ENCODE measurements at places on chromosomes 11 and 22.

GRCh38 chr22:44276706-44277356 lies 35.9 kb downstream of the SHISAL1 start:
- no peak for DNase-seq

DNA sequence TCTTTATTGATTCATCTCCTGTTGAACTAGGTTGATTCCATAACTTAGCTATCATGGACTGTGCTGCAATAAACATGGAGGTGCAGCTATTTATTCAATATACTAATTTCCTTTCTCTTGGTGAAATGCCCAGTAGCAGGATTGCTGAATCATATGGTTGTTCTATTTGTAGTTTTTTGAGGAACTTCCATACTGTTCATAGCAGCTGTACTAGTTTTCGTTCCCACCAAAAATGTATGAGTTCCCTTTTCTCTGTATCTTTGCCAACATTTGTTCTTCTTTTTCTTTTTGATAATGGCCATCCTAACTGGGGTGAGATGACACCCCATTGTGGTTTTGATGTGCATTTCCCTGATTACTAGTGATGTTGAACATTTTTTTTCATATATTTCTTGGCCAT lies 87.2 kb upstream of the NAV2 start:
- no peak for DNase-seq

- DNase-seq: peak; percentile 75
Measured at GRCh38 chr11:74739546-74740270, 8.5 kb upstream of the CHRDL2 start.

- peak; percentile 77 for DNase-seq
Measured at GRCh38 chr22:30396871-30397655, at the start of gene SEC14L2. Gene SEC14L2, plus strand, starts transcription at chr22:30397018. Its CDS starts 99 bp downstream, at chr22:30397117.

DNA sequence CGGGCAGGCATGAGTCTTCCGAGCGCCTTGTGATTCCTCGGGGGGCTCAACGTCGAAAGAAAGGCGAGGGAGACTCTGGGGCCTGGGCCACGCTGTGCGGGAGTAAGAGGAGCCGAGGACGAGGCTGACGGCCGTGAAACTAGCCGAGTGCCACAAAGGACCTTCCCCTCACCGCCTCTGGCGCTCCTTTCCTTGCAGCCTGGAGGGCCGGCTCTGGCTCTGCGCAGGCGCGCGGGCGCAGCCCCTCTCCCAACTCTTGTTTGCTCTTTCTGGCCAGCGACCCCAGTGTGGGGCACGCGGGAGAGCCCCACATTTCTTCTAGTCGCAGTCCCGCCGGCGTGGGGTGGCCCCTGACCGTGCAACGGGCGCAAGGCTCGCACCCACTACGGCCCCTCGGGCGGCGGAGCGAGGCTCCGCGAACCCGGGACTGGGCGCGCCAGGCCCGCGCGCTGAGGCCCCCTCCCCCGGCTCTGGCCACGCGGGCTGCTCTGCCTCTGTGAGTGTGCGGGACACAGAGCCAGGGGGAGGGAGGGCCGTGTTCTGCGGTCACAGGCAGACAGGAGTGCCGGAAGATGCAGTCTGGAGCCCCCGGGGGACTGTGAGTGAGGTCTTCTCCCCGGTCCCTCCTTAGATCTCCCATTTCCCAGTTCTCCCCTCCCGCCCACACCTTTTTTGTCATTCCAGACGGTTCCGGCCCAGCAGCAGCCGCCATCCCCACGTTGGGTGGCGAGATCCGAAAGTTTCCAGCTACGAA lies 1.0 kb upstream of the TOB2 start:
- DNase-seq: peak; percentile 77

DNA sequence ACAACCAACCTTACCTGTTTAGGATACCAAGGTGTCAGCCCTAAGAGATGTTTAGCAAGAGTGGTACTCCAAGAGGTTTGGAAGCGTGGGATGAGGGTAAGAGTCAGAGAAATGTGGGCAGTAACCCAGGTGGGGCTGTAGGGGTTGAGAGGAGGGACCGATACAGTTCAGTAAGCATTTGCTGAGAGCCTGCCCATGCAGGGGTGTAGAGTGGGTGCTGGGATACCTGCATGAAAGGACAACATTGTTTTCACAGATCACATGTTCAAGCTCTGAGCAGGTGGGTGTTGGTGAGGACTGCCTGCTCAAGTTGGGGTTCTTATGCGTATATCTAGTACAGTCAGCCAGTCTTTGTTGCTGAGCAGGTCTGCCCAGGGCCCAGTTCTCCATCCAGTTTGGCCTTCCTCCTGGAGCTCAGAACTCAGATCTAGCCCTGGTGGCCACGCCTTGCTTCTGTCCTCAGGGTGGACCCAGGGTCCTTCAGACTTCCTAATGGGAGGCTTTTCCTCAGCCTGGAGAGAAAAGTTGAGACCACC lies 14.8 kb downstream of the PPFIBP2 start:
- no peak for DNase-seq

GRCh38 chr11:44286268-44286880 lies 23.6 kb downstream of the ALX4 start:
- DNase-seq: peak; percentile 38

- DNase-seq: no peak
Measured at GRCh38 chr11:61963282-61964057, 4.0 kb downstream of the FTH1 start.

GRCh38 chr11:107598225-107599139 lies 7.5 kb downstream of the ELMOD1 start:
- peak; percentile 20 for DNase-seq

GRCh38 chr11:100930185-100930778 lies 199.3 kb downstream of the PGR start:
- peak; percentile 76 for DNase-seq

- no peak for DNase-seq
Measured at GRCh38 chr11:57303280-57303989, 21.3 kb downstream of the TNKS1BP1 start.

Measured in RKO (cell line).